ENCODE measurements at places on chromosomes 3 and 15.

DNA sequence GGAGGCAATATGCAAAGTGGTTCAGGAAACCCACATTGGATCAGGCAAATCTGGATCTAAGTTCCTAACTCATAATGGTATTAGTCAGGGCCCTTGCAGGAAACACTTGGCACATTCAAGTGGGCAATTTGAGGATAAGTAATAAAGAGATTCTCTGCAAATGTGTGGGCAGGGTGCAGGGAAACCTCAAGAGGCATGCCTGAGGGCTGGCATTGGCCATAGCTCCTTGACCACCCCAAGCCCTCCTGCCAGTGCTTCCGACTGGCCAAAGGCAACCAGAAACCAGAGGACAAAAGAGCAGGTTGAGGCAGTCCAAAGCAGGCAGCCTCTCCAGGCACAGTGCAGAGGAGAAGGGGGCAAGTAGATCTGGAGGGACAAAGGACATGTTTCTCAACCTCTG, 130.8 kb upstream of the SNTN start:
- DNase-seq: no peak

DNA sequence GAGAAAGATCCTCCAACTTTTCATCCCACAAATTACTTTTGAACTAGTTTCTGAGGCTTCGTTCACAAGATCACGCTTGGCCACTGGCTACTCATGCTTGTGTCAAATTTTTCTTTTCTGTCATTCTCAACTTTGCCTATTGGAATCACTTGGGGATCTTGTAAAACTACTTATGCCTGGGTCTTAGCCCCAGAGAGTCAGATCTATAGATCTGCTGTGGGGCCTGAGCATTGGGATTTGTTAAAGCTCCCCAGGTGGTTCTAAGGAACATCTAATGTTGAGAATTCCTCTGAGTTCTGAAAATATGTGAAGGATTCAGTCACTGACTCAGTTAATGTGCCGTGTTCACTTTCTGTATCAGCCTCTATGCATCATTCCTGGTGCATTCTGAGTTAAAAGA, 71.7 kb upstream of the VGLL3 start:
- no peak for DNase-seq

GRCh38 chr3:38577371-38578080, 72.0 kb downstream of the SCN5A start:
- no peak for DNase-seq

DNA sequence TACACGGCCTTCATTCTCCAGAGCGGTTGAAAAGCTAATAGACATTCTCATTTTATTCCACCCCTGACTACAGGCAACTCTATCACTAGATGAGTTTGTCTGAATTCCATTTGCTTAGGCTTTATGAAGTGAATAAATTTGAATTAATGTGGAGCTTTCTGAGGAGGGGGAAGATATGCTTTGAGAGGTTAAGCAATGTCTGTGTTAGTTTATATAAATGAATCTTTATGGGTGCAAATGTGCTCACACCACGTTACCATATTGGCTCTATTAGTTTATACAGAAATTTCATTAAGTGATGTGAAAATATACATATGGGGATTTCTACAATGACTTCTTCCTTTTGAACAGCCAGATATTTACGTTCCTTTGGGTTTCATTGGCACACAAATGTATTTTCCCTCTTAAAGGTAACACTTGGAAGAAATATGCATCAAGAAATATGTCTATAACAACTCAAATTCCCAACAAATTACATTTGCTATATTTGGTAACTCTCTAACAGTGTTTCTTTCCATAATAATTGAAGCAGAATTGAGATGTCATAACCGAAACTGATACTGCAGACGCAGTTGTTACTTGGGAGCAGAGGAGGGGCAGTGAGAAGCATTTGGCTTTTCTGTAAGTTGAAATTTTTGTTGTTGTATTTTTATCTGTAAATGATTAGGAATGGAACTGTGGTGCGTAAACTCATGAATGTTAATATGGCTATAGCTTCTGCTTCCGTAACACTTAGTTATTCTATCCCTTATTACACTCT, 359.4 kb downstream of the CACNA2D3 start:
- DNase-seq: no peak

DNA sequence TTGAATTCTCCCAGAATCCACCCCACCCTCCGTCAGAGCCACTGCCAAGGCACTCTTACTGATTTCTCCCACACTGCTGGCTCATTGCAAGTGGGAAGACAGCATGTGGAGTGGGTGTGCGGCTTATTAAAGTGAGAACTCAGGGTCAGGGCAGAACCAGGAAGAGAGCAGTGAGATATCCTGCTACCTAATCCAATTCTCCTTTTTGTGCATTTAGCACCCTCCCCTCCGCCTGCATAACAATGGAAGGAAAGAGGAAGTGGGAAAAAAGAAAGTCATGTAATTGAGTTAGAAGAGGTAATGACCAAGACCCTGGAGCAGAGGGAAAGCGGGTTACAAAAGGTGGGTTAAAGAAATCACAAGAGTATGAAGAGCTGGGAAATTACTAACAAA, 27.8 kb upstream of the PIK3CB start:
- no peak for DNase-seq
